ENCODE measurements at places on chromosomes 2 and 18.

GRCh38 chr2:58545300-58546280 lies 304.5 kb upstream of the FANCL start:
- no peak for DNase-seq

DNA sequence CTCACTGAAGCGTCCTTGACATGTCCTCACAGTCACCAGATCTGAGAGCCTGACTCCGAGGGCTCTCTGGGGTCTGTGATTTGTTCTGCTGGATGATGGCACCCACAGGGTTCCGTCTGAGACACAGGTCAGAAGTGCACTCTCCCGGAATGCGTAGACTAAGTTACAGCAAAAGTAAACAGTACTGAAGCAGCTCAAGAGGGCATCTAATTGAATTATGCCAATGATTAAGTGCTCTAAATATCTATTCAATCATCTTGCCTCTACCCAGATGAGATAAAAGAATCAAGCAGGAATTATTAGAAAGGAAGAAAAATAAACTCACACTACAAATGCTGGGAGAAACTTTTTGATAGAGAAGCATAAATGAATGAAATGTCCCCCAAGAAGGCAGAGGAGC lies 544.1 kb downstream of the SOX11 start:
- no peak for DNase-seq

DNA sequence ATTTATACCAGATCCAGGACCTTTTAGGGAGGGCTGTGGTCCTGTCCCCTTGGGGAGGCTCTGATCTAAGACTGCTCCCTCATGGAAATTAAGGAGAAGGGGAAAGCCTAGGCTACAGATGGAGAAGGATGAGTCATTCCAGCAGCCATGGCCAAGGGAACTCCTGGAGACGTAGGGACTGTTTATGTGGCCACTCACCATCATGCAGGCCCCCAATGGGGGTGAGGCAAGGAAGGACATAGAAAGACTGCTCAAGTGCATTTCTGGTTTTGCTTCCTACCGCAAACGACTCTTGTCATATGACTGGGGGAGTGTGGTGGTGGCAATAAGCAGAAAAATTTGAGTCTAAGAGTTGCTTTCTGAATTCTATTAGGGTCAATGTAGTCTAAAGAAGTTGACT lies 54.0 kb upstream of the CYP1B1 start:
- no peak for DNase-seq

- DNase-seq = no peak
Observed at GRCh38 chr2:167181688-167182087, 293.4 kb downstream of the XIRP2 start.

DNA sequence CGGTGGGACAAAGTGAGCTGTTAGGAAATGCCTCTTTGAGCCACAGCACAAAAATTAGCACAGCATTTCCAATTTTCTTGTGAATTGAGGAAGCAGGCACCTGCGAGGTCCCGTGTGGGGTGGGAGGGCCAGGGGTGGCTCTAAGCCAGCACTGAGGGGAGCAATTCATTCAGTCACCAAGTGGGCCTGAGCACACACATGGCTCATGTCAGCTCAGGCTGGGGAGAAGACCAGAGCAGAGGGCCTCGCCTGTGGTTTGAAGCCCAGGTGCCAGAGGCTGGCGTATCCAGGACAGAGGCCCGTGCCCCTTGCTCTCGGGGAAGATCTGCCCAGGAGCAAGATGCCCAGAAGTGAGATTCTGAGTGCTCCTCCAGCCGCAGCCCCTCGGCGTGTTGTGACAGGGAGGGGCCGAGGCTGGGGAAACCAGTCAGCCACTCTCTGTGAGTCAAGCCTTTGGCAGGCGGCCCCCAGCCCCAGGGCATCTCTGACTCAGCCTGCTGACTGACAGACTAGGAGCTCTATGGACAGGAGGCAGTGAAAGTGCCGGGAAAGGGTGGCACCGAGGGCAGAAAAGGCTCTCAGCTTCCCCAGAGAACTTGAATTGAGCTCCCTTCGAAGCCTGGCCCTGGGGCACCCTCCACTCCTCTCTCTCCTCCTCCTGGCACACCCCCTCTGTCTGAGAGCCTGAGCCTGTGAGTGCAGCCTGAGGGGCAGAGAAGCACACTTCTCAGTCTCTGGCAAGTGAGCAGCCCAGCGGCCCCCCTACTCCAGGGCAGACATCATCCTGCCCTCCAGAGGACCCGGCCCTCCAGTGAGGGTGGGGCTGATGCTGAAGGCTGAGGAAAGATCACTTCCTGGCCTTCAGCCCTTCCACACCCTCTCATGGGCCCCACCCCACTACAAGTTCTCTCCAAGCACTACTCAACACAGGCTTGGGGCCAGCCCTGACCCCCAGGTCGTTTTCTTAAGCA lies 32.3 kb downstream of the CYP26B1 start:
- DNase-seq = no peak

- DNase-seq = no peak
Observed at GRCh38 chr2:1744151-1744445, 217 bp downstream of the PXDN start.

GRCh38 chr2:102736410-102737409 lies 25.1 kb upstream of the TMEM182 start:
- peak; percentile 91 for DNase-seq

DNA sequence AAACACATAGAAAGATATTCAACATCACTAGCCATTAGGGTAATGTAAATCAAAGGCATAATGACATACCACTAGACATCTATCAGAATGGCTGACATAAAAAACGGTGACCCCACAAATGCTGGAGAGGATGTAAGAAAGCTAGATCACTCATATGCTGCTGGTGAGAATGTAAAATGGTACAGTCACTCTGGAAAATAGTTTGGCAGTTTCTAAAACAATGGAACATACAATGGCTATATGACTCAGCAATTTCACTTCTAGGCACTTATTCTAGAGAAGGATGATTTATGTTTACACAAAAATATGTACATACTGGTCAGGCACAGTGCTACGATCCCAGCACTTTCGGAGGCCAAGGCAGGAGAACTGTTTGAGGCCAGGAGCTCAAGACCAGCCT lies 87.3 kb downstream of the COLEC12 start:
- no peak for DNase-seq

- no peak for DNase-seq
Observed at GRCh38 chr18:36179562-36180355, 7.5 kb upstream of the MOCOS start.

GRCh38 chr2:235157746-235158482 lies 206.1 kb downstream of the SH3BP4 start:
- DNase-seq = no peak

DNA sequence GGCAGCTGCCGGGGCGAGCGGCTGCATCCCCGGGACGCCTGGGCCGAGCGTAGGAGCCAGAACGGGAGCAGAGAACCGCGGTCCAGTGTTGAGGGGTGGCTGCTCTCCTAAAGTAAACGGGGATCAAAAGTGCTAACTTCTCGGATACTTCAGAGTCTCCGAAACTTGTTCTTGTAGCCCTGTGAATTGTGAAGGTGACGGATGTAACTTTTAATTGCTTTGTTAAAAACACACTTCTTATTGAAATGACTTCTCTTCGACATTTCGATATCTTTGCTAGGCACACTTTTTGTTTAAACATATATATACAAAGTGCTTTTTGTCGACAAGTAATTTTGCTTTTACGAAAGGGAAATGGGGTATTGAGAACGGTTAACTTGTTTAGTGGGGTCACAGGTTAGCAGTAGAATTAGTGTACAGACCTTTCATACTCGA lies 540 bp downstream of the ATP9B start:
- no peak for DNase-seq

DNA sequence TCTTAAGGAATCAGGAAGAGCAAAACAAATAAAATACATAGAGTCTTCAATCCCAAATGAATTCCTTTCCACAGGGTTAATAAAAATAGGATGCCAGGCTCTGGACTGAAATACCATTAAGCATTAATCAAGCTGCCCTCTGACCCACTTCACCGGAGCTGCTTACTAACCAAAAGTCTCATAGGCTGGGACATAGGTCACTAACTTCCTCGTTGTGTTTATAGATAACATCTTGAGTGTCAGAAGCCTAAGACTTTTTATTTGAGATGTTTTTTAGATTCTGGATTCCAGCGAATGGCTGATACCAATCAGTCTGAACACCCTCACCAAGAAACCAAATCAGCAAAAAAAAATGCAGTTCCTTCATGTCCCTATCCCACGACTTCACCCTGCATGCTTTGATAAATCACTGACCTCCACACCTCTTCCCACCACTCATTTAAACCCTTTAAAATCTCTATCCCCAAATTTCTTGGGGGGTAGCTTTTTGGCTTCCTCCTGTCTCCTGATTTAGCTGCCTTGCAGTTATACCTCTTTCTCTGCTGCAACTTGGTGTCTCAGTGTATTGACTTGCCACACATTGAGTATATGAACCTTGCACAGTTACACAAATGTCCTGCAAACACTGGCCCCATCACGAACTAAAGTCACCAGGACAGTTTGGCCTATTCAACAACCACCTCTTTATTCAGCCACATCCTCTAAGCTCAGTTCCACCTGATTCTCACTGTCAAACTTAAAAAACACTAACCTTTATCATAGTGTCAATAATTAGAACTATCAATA lies 399.3 kb downstream of the METTL4 start:
- no peak for DNase-seq

DNA sequence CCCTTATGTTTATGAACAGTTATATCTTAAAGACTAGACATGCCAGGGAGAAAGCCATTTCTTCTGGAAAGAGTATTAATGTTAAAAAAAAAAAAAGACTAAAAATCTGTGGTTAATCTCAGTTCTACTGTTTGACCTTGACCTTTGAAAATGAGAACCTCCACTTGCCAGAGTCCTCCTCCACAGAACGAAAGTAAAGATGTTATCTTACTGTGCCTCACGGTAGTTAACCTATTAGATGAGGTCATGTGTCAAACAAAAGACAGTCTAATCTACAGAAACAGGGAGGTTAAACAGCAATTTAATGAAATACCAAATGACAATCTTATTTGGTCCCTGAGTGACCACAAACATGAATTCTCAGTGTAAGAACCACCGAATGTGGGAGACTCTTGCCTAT lies 51.2 kb downstream of the SLC14A2 start:
- no peak for DNase-seq

DNA sequence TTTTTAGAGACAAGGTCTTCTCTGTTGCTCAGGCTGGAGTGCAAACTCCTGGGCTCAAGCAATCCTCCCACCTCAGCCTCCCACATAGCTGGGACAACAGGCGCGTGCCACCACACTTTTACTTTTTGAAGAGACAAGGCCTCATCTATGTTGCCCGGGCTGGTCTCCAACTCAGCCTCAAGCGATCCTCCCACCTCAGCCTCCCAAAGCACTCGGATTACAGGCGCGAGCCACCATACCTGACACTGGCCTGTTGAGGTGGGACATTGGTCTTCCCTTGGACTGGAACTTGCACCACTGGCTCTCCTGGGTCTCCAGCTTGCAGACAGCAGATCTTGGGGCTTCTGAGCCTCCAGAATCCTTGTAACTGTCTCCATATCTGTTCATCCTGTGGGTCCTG lies 75.6 kb downstream of the NDUFA10 start:
- DNase-seq = no peak

DNA sequence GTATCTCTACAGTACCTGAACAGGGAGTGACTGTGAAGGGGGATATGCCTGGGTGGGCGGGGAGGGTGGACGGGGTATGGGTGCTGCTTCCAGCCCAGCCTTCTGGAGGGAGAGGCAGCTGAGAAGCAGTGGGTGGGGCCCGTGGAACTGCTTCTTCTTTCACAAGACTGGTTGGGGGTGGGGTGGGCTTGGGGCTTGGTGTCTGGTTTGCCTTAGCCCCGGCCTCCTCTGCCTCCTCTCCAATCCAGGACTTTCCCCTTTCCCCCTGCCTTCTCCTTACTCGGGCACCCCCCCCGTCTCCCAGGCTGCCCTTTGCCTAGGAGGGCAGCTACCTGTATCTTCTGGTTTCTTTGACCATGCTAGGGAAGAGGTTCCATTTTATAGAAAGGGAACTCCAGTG lies 233.4 kb downstream of the DYSF start:
- no peak for DNase-seq

GRCh38 chr2:99478632-99479031 lies 11.2 kb downstream of the REV1 start:
- no peak for DNase-seq

DNA sequence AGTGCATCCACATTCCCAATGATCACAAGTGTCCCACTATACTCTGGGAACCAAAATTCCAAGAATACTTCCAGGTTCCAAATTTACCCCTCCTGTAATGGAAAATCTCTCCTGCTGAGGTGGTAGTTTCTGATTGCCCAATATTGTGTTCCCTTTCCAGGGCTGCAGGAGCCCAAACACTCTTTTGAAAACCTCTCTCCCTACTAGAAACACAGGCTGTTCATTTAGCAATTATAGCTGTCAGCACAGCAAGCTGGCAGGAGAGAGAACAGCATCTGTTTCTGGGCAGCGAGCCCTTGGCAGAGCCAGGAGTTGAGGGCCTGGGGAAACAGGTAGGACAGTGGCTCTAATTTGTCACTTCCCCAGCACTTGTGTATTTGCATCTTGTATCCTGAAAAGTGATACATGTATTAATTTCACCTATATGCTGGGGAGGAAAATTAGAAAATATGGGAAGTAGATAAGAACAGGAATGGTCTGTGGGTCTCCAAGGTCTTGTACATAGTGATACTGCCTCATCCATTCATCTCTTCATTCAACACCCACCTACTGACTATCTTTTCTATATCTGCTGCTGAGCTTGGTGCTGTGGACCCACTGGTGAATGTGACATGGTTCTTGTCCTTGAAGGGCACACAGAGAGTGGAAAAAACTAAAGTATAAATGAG lies 16.9 kb upstream of the PAIP2B start:
- DNase-seq = no peak

DNA sequence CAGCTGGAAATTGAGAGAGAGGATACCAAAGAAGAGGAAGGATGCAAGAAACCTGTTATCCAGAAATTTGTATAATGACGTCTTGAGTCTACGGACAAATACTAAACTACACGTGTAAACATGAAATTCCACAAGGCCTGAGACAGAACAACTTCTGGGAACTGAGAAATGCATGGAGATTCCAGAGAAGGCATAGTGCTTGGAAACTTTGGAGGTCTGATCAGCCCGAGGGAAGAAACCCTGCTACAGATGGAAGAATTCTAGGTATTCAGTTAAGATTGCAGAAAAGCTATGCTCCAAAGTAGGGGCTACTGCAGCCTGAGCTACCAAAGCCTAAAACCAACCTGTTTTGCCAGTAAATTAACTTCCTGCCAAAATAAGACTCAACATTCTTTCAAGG lies 120.4 kb downstream of the PDCL3 start:
- no peak for DNase-seq

GRCh38 chr18:78431606-78432005 lies 548.0 kb upstream of the SALL3 start:
- DNase-seq = no peak

DNA sequence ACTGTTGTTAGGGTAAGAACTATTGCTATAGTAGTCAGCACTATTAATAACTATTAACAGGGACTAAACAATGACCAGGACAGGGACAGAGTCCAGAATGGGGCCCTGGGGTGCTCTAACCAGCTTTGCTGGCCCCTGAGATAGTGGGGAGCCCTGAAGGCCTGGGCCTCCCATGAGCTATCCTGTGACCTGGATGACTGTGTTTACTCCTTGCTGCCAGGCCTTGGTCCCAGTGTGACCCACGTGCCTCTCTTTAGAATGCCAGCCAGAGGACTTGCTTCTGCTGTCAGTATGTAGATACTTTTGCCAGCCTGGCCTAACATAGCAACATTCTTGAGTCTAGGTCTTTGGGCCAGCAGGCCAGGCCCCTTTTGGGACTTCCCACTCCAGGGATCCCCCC lies 11.4 kb downstream of the CDK5R2 start:
- no peak for DNase-seq

GRCh38 chr2:26475832-26476501 lies 2.0 kb downstream of the OTOF start:
- DNase-seq = no peak

GRCh38 chr2:154459286-154459685 lies 239.2 kb upstream of the KCNJ3 start:
- DNase-seq = no peak

- DNase-seq = no peak
Observed at GRCh38 chr2:27219091-27219490, 1.9 kb downstream of the CAD start.

Measured in stimulated activated naive CD8-positive, alpha-beta T cell treated with anti-CD3 and anti-CD28 coated beads, Interleukin-15, Interleukin-2, amounts not matched to agents 100 U/mL and 50 U/mL, for 24 hours (primary cell).